ENCODE measurements at places on chromosomes 5 and 9. TPM values are rescaled to one million over a fixed set of nuclear protein-coding genes. Genes with fewer than 3 reads are reported as not detected.
A peak's percentile ranks its signal among the peaks of the same experiment; 100 is the strongest.

ANKRD18B gene
- polyA plus RNA-seq = 1.3 TPM

ORM2 gene
- polyA plus RNA-seq = not detected

ARID3C gene
- not detected for polyA plus RNA-seq

CCDC152 gene
- 16.7 TPM for polyA plus RNA-seq

- no peak for DNase-seq
Measured at GRCh38 chr5:73938280-73938937, 312.4 kb downstream of the ARHGEF28 start.

DNA sequence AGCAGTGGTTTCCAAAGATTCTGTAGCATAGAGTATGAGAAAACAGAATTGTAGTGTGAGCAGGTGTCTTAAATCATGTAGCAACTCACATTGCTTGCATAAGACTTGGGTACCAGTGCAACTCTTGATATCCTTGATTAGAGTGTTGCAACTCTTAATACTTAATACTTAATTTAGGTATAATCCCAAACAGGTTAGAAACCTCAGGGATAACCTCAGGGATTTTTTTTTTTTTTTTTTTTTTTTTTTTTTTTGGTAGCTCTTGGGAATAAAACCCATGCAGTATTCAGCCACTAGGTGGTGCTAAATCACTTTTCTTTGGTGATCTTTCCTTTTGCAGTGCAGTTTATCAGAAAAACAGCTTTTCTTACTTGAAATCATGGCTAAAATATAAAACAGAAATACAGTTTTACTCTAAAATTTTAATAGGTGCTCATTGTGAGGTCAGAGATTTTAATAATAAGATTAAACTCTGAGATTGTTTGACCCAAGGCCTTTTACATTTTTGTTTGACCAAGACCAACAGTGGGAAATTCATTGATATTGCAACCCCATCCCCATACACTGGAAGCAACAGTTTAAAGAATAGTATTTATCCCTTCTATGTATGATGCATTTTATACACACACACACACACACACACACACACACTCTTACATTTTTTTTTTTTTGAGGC lies 55.3 kb downstream of the ERAP1 start:
- peak; percentile 52 for DNase-seq

DNA sequence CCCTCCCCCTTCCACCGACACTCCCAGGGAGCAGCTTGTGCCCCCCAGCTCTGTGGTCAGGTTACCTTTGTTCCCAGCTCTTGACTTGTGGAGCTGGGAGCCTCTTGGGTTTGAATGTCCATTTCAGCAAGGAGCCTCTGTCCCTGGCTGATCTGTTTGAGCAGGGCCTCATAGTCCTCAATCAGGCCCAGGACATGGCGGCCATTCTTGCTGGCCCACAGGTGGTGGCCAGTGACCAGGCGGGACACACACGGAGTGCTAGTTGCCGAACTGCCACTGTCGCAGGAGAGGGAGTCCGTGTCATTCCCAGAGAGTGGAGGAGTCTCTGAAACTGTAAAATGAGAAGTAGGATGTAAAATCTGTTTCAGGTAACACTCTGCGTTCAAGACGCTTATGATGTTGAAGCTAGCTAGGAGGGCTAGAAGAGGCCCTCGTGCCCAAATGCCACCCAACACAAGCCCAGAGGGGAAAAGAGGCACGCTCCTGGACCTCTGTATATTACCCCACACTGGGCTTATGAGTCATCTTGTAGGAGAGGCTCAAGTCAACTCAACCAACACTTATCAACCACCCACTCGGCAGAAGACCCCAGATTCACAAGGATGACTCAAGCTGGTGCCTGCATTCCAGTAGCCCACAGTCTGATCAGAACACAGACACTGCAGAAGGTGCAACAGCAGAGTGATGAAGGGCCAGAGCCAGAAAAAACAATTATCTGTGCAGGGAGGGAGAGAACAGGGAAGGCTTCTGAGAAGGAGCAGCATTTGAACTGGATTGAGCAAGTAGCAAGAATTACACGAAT lies 177.0 kb downstream of the CDK5RAP2 start:
- DNase-seq = no peak

GRCh38 chr5:175444060-175444904 lies at the start of gene DRD1:
DRD1 (minus strand) TSS chr5:175444182; CDS start chr5:175443099, 1,083 bp downstream.
- no peak for DNase-seq
